ENCODE measurements at places on chromosomes 11 and 22.

DNA sequence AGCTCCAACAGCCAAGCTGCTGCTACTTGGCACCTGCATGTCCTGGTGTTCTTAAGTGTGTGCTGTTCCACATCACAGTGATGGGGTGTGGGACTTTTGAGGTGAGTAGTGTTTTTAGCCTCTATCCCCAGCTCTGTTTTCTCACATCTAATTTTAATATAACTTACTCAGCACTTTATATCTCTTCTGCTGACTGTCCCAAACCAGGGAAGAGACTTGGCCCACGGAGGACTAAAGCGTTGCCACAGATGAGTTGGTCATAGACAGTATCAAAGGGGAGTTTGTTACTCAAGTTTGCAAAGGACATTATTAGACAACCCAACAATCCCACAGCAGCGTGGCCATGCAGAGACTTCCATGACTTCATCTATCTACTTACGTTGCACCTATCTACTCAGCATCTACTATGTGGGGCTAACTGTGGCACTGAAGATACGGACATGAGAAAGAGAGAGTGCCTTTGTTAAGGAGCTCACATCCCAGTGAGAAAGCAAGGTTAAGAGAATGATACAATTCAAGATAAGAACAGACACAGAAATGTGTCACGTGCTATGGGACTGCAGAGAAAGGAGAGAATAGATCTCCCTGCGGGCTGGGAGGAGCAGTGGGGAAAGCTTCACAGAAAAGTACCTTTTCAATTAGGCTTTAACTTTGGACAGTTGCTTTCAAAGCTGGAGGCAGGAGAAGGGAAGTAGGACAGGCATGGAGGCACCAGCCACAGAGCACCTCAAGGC is 82.4 kb downstream of the ME3 start:
- DNase-seq, result no peak

DNA sequence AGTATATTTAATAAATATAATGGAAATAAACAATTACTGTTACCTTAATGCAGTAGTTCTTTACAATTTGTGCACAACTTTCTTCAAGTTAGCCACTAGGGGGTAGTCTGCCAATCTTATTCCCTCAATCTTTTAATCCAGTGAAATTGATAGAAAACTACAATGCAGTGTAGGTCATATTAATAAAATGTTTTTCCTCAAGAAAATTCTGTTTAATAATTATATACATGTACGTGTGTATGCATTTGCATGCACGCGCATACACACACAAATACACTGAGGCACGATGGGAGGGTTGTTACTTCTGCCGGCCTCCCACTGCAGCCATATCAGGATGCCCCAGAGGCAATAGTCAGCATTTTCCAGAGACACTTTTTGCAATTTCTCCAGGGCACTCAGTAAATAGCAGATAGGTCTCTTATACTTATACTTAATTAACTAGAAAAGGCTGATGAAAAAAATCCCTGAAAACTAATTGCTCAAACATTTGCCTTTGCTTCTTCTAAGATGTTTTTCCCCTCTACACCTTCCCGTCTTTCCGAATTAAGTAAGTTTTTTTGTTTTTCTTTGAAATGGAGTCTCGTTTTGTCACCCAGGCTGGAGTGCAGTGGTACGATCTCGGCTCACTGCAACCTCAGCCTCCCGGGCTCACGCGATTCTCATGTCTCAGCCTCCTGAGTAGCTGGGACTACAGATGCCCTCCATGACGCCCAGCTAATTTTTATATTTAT is 3.1 kb downstream of the GAB2 start:
- DNase-seq, result peak; percentile 31

DNA sequence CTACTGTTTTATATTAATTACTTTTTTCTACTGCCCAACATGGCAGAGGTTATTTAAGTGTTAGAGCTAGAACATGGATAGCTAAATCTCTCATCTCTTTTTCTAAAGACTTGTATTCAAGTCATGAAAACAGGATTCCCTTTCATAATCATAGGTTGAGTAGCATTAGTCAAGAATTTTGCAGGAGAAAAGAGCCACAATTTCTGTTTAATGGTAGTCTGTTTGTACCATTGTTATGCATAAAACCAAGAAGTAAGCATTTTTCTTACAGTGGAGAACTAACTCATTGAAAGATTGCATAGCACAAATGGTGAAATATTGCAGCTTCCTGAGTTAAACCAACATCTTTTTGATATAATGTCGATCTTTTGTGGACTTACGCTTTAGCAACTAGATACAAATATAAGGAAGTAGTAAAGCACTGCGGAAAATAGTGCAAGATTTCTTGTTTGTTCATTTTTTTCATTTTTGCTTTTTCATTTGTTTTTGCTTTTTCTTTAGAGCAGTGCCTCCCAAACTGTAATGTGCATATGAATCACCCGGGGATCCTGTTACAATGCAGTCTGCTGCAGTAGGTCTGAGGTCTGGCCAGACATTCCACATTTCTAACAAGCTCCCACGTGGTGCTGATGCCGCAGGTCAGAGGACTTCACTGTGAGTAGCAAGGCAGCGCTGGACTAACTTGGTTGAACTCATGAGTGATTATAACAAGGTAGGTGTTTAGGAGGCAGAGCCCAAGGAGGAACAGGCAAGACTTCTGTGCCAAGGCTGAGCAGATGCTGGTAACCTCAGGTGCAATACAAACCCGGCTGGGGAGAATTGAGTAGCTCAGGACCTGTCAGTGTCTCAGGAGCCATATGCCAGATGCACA is 4.6 kb downstream of the ETS1 start:
- DNase-seq, result peak; percentile 92

- no peak for DNase-seq
Measured at GRCh38 chr11:121958323-121958970, 157.6 kb downstream of the BLID start.

DNA sequence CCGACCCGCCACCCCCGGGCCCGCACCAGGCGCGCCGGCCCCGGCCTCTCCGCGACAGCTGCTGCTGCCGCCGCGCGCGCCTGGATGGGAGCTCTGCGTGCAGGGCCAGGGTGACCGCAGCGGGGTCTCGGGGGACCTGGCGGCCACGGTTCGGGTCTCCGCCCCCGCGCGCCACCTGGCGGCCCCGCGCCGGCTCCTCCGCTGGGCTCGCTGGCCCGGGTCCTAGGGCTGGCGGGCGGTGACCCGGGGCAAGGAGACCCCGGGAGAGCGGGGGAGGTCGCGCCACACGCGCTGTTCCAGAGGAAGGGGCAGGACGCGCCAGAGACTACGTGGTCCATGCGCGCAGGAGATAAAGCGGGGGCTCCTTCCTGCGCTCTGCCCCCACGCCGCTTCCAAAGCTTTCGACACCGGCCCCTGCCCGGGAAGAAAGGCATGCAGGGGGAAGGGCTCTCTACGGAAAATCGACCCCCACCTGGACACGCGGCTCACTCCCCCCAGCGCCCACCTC is 562 bp downstream of the SHANK2 start:
- no peak for DNase-seq

DNA sequence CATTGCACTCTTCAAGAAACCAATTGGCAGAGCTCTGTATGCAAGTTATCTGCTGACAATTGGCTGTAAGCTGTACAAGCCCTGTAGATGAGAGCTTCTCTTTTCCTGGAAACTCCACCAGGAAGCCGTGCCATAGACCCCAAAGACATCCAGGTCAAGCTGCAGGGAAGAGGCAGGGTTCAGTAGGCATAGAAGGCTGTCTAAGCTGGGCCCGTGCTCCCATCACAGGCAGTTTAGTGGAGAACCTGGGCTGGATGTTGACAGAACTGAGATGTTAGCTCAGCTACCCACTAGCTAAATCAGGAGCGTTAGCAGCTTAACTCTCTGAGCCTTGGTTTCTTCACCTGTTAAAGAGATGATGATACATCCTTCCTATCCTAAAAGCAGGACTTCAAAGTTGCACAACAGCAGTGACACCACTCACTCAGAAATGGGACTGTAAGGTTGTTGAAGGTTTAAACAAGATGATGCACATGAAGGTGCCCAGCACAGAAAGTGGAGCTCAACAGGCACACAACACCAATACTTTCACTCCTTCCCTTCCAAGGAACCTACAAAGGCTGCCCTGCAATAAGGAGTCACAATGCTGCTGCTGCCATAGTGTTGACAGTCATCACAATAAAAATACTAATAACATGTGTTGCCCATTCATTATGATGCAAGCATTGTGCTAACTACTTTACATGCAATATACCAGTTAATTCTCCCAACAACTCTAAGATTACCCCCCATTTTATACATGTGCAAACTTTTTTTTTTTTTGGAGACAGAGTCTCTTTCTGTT is 115.4 kb downstream of the ZBTB16 start:
- DNase-seq, result no peak

- DNase-seq, result peak; percentile 75
Measured at GRCh38 chr11:131884461-131885073, 514.2 kb downstream of the NTM start.

DNA sequence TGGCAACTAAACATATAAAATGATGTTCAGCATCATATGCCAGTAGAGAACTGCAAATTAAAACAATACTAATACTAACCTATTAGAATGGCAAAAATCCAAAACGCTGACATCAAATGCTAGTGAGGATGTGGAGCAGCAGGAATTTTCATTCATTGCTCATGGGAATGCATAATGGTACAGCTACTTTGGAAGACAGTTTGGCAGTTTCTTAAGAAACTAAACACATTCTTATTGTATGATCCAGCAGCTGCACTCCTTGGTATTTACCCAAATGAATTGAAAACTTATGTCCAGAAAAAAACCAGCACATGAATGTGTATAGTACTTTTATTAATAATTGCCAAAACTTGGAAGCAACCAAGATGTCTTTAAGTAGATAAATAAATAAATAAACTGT is 258.0 kb downstream of the TENM4 start:
- peak; percentile 39 for DNase-seq

DNA sequence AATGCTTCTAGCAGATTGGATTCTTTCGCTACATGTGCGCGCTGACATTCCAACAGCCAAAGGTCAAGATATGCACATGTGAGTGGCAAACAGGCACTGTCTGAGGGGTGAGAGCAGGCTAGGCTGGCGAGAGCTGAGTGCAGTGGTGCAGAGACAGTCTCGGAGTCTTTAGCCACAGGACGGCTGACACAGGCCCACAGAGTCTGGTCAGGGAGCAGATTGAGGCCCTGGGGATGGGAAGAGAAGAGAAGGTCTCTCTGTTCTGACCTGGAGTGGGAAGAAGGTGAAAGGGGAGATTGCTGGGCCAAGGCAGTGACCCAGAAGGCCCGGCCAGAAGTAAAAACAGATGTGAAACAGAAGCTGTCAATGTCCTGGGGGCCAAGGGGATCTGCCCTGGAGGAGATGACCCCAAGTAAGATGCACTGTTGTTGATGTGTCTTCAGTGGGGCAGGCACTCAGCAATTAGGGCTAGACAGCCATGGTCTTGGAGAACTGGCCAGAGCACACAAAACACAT is 197.8 kb downstream of the ETS1 start:
- DNase-seq, result no peak

GRCh38 chr11:76786441-76787014 is 3.4 kb downstream of the TSKU start:
- DNase-seq, result no peak

GRCh38 chr11:69442012-69442806 is 39.3 kb upstream of the LINC01488 start:
- peak; percentile 59 for DNase-seq

DNA sequence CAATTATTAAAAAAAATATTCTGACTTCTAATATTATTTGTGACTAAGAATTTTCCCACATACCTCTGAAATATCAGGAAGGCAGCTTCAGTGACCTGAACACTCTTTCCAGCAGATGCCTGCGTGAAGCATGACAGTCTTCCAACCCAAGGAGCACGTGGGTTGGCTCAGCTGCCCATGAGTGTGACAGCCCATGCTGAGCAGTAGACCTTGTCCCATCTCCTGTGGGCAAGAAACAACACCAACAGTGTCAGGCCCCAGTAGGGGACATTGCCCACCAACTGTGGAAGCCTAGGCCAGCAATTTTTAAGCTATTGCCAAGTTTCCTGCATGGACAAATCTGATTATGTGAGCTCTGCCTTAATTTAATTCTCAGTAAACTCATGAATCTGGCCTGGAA is 66.4 kb upstream of the OLFML1 start:
- no peak for DNase-seq

GRCh38 chr22:23844739-23845202 is 6.0 kb upstream of the DERL3 start:
- no peak for DNase-seq

GRCh38 chr11:65553301-65554001 is 4.7 kb downstream of the LTBP3 start:
- no peak for DNase-seq

- peak; percentile 52 for DNase-seq
Measured at GRCh38 chr11:77151804-77152509, 23.9 kb downstream of the MYO7A start.
